ENCODE measurements at places on chromosomes 4 and X.

DNA sequence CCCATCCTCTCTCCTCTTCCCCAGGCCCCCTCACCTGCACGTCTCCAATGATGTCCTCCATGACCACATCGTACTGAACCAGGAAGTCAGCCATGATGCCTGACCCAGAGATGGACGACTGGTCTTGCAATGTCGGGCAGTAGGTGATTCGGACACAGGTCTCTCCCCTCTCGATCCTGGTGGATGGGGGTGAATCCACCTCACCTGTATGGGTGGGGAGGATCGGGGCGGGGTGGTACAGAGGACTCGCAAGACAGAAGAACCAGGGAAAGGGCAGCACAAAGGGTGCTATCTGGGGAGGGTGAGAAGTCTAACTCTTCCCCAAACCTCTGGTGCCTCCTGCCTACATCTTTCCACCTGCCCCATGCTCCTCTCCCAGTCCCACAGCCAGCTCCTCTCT, 9.6 kb downstream of the ITIH6 start:
- no peak for DNase-seq

DNA sequence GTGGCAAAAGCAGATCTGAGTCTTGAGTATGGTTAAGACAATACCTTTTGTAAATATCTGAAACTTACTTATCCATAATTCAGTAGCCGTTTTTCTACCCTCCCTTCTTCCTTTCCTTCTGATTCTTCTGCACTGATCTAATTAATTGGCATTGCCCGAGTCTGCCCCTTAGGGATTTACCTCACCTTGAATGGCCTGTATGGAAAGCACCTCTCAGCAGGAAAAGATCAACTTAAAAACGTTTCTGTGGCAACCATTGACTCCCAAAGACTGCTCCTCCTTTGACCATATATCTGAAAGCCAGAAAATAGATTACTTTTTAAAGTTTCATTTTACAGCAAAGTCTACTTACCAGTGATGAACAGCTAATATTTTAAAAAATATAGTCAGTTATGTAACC, 496.5 kb upstream of the LCORL start:
- no peak for DNase-seq

GRCh38 chr4:69044247-69044646, 52.0 kb upstream of the UGT2B7 start:
- DNase-seq: no peak

- no peak for DNase-seq
Measured at GRCh38 chrX:6225288-6225910, 3.3 kb downstream of the NLGN4X start.

- peak; percentile 58 for DNase-seq
Measured at GRCh38 chrX:137031517-137032340, 2.1 kb downstream of the GPR101 start.

GRCh38 chrX:16610121-16610621, 39.8 kb upstream of the S100G start:
- no peak for DNase-seq

DNA sequence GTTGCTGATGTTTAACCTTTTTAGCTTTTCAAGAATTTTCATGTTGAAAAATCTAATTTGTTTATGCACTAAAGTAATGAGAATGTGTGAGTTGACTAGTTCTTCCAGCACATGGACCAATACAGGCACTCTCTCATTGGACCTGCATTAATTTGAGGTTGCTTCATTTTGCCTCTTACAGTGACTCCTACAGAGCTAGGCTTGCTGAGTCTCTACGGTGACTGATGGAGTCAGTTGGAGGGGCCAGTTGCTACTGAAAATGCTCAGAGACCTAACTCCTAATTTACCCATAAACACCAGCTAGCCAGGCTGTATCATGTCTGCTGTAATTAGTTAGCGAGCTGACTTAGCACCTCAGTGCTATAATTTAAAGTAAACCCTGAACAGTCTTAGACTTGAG, 10.9 kb downstream of the MTHFD2L start:
- DNase-seq: no peak

GRCh38 chr4:163107754-163108153, 58.9 kb downstream of the NAF1 start:
- DNase-seq: peak; percentile 17

DNA sequence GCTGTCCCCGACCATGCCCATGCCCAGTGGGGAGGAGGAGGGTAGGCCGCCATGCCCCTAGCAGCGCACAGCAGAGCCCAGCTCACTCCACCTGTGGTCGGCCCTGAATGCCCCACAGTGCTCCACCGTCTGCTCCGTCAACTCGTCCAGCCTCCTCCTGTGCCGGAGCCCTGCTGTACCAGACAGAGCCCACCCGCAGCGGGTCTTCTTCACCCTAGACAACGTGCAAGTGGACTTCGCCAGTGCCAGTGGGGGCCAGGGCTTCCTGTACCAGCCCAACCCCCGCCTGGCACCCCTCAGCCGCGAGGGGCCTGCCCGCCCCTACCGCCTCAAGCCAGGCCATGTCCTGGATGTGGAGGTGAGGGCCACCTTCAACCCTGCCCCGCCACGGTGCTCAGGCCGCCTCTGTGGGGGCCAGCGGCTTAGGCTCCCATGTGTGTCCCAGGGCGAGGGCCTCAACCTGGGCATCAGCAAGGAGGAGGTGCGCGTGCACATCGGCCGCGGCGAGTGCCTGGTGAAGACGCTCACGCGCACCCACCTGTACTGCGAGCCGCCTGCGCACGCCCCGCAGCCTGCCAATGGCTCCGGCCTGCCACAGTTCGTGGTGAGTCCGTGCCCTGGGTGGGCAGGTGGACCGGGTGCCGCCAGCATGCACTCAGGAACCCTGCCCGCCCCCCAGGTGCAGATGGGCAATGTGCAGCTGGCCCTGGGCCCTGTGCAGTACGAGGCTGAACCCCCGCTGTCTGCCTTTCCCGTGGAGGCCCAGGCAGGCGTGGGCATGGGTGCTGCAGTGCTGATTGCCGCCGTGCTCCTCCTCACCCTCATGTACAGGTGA, 6.9 kb upstream of the SRPK3 start:
- no peak for DNase-seq

- DNase-seq: no peak
Measured at GRCh38 chr4:122873146-122873545, 46.5 kb downstream of the FGF2 start.

DNA sequence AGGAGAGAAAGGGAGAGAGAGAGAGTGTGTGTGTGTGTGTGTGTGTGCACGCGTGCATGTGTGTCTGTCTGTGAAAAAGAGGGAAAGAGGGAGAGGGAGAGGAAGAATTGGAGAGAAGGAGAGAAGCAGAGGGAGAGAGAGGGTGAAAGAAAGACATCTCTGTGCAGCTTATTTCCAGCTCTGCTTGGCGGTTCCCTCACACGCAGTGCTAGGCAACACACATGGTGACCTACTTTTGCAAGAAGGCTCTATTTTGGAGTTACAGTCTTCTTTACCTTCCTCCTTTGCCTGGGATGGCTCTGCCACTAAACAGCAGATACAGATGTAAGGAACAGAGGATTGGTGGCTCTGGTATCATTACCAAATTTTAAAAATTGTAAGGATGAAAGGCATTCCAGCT, 40.1 kb downstream of the SLC16A2 start:
- no peak for DNase-seq

- no peak for DNase-seq
Measured at GRCh38 chr4:183408796-183409195, 35.6 kb upstream of the CDKN2AIP start.

DNA sequence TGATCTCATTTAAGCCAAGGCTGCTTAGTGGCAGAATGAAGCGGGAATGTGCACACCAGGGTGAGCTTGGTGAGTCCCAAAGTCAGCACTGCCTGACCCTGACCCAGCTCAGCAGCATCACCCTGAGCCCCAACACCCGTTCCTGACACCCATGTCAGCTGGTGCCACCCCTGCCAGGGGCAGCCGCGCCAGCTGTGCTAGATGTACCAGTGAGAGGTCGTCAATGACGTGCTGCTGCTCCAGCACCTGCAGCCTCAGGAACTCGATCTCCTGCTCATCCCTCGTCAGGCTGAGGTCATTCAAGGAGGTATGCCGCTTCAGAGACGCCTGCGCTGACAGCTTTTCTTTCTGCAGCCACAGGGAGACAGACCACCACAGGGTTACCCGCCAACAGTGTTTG, 61.7 kb upstream of the C4orf50 start:
- no peak for DNase-seq

DNA sequence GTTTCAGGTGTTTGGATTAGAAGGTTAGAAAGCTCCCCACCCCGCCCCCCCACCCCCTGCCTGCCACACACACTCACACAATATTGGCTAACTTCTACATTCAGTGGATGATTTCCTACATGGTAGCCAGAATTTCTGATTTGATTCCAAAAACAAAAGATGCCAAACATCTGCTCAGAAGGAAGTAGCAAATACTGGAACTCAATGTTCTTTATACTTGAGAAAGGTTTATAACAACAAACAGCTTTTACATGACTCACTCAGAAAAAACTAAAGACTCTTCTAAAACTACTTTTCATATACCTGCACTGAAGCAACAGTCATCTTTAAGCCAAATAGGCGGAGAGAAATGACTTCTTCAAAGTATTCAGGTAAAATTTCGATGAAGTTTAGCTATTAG, 750.5 kb upstream of the POU3F4 start:
- no peak for DNase-seq

DNA sequence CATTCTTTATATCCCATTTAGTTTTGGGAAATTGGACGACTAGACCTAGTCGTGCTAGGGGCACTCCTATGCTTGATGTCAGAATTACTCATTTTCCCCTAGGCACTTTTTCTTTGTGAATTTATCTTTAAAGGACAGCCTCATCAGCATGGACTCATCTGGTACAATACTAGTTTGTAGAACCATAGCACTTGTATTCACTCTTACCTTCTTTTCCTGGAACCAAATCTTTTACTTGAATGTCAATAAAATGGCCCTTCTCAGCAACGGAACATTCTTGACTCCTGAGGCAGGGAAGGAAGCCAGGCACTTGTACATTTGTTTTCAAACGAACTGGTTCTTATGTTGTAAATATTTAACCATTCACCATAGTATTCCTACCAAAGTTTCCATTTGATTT, 187.1 kb downstream of the SHROOM3 start:
- no peak for DNase-seq

GRCh38 chr4:91267543-91267942, 1036.2 kb upstream of the GRID2 start:
- no peak for DNase-seq

GRCh38 chr4:41106081-41106480, 108.3 kb downstream of the APBB2 start:
- DNase-seq: no peak

DNA sequence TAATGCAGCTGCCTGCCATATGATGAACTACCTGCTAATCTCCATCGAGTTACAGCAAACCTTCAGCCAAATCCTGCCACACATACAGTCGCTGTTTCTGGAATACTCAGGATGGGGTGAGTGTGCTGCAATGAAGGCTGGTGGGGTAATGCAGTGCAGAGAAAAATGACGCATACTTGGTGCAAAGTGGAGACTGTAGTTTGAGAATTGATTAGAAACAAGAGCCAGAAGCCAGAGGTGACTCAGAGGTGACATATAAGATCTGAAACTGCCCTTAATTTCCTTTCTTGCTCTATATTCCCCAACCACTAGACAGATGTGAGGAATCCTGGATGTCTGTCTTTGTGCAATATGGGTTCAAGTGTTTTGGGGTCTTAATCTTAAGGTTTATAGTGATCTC, 22.0 kb downstream of the C4orf54 start:
- DNase-seq: no peak

DNA sequence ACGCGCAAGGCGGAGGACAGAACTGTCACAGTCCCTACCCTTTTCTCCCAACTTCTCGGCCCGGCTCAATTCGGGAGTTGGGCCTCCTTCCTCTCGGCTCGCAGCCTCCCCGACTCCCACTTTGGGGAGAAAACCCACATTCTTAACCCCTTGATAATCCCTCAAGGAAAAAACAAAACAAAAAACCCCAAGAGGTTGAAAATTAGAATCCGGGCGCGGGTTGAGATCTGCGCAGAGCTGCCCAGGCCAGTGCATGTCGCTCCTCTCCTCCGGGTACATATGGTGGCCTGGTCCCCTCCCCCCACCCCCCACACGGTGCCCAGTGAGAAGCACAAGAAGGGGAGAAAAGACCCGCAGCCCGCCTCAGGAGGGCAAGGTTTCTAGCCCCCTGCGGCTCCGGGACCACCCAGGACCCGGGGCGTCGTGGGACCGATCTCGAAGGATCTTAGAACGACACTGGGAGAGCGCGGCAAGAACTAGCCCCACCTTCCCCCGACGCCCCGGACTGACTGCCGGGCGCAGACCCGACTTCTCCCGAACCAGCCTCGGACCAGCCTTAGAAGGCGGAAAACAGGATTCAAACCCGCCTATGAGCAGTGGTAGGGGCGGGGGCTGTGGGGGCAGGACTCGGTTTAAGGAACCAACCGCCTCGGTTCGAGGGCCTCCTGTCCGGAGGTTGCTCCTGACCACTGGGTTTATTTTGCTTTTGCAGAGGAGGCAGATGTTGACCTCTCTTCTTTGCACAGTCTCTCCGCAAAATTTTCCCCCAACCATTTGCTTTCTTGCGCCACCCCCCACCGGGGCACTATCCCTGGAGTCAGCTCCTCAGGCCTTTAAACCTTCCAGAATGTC, 2.5 kb upstream of the PDGFRA start:
- no peak for DNase-seq

- peak; percentile 6 for DNase-seq
Measured at GRCh38 chrX:111041018-111041462, 55.0 kb upstream of the PAK3 start.

DNA sequence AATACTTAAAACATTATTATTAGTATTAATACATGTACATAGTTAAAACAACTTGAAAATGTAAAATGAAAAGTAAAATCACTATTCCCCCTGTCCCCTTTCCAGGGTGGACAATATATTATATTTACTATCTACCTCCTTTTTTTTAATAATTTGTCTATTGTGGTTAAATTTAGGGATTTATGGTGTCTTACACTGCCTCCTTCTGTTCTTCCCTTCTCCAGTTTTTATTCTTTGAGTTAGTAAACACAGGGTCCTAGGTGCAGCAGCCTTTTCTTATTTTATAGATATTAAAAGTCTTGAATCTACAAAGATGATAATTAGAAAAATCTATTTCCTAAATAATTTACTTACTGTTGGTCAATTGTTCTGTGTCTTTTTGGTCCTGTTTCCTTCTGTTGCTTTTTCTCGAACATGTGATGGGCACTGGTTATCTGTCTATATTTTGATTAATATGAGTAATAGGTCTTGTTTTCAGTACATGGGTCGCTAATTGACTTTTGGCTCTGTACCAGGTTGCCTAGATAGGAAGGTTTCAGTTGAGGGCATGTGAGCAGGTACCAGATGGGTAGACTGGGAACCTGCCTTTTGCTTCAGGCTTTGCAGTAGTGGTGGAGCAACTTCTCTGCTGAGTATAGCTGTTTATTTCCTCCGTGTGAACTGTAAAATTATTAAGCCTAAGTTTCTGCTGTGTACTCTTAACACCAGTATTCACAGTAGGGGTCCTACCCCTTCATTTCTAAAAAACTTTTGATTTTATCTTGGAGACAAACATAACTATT, 1.1 kb downstream of the NUDT9 start:
- peak; percentile 28 for DNase-seq

GRCh38 chr4:98222306-98222705, 38.9 kb upstream of the RAP1GDS1 start:
- no peak for DNase-seq

- no peak for DNase-seq
Measured at GRCh38 chr4:83110970-83111750, 3.4 kb downstream of the PLAC8 start.

- no peak for DNase-seq
Measured at GRCh38 chrX:2334237-2334636, 166.5 kb downstream of the DHRSX start.
